ENCODE measurements at places on chromosomes 16 and 17.

DNA sequence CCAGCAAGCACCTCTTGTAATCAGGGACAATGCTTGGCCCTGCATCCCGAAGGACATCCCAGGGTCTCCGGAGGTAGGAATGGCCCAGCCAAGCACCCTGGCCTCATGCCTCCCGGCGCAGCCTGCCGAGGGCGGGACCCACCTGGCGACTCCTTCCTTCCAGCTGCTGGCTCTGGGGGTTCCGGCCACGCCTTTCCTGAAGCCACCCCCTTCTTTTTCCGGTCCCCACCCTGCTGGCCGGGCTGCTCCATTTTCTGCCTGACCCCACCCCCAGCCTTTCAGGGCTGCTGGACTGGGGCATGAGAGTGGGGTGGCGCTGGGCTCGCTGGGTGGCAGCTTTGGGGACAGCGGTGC lies 22.5 kb upstream of the CIBAR2 start:
- DNase-seq: no peak
- H3K4me3 ChIP-seq: no peak overlapping the region
- H3K36me3 ChIP-seq: no peaks in the 10 kb centered on the region

GRCh38 chr17:51373489-51374152 lies 113.3 kb downstream of the UTP18 start:
- no peak overlapping the region for H3K4me3 ChIP-seq
- H3K36me3 ChIP-seq: no peaks in the 10 kb centered on the region
- no peak for DNase-seq
- H3K27ac ChIP-seq: no peak overlapping the region

DNA sequence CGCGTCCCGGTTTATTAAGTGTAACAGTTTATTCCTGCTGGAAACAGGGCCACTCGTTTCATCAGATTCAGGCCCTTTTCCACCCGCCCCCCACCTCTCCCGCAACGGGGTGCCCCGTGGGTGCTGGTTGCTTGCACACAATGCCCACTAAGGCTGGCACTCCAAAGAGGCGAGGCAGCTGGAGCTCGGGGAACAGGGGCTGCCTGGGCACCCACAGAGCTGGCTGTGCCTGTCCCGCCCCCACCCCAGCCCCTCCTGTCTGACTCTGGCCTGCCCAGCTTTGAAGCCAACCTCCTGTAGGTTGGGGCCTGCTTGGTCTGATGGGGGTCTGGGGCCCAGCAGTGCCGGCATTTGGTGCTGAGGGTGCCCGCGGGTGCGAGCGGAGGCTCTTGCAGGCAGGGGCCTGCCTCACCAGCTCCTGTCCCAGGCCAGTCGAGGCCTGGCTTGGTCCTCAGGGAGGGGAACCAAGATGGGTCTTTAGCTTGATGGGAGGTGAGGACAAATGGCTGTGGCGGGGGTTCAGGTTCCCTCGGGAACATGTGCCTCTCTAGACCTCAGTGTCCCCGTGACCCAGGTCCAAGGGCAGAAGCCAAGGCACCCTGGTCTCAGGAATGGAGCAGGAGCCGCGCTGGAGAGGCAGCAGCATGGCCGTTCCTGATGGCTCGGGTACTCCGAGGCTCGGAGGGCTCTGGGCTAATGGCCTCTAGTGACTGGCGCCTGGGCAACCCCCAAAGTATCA lies 20.1 kb downstream of the MYBBP1A start:
- no peak for DNase-seq
- peaks cover 13% of the 10 kb centered on the region for H3K36me3 ChIP-seq
- no peaks in the 10 kb centered on the region for H3K4me1 ChIP-seq
- no peaks in the 10 kb centered on the region for H3K27me3 ChIP-seq
- peak overlapping the region; percentile 51 for H3K27ac ChIP-seq

DNA sequence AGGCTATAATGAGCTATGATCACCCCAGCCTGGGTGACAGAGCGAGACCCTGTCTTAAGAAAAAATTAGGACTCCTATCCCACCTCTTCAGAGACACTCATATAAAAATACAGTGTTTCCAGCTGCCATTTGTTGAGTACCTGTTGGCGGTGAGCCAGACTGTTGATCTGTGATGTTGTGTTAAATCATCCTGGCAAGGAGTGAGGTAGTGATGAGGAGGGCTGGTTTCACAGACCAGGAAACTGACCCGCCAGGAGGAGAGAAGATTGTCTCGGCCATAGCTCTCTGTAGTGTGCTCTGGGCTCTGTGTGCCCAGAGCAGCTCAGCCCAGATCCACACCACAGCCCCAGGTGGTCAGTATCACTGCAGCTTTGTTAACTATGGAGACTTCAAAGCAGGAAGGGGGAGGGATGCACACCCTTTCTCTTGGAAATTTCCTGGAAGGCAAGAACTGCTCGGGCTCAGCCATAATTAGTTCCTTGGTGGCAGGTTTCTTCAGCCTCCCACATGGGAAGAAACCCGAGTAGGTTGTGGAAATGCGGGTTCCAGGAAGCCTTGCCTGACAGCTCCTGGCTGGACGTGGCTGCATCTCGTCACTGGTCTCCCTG lies 343.0 kb downstream of the SNX29 start:
- no peak overlapping the region for H3K27ac ChIP-seq
- H3K36me3 ChIP-seq: peaks cover 14% of the 10 kb centered on the region
- no peaks in the 10 kb centered on the region for H3K27me3 ChIP-seq
- H3K4me3 ChIP-seq: no peak overlapping the region
- peaks cover 18% of the 10 kb centered on the region for H3K4me1 ChIP-seq

GRCh38 chr16:10840703-10841102 lies 22.1 kb upstream of the TVP23A start:
- no peaks in the 10 kb centered on the region for H3K36me3 ChIP-seq

DNA sequence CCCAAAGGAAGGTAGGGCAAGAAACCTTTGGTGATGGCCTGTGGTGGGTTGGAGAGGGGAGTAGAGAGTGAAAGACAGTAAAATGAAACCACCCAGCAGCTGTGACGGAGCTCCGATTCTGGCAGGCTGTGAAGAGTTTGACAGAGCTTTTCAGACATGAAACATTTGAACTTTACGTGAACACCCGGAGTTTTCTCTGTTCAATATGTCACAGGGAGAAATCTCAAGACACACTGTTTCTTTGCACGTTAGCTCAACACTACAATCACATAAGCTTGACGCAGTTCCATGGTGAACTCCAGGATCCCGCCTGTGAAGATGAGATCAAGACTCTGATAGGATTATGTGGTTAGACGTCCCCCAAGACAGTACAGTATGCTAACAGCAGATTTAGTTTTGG lies 79.6 kb upstream of the CDH11 start:
- no peaks in the 10 kb centered on the region for H3K4me1 ChIP-seq
- H3K36me3 ChIP-seq: no peaks in the 10 kb centered on the region
- no peak overlapping the region for H3K4me3 ChIP-seq
- no peaks in the 10 kb centered on the region for H3K27me3 ChIP-seq
- H3K27ac ChIP-seq: no peak overlapping the region
- no peak for DNase-seq

- DNase-seq: no peak
- no peak overlapping the region for H3K27ac ChIP-seq
- peaks cover 13% of the 10 kb centered on the region for H3K4me1 ChIP-seq
Observed at GRCh38 chr17:80105762-80106161, 4.4 kb downstream of the GAA start.

DNA sequence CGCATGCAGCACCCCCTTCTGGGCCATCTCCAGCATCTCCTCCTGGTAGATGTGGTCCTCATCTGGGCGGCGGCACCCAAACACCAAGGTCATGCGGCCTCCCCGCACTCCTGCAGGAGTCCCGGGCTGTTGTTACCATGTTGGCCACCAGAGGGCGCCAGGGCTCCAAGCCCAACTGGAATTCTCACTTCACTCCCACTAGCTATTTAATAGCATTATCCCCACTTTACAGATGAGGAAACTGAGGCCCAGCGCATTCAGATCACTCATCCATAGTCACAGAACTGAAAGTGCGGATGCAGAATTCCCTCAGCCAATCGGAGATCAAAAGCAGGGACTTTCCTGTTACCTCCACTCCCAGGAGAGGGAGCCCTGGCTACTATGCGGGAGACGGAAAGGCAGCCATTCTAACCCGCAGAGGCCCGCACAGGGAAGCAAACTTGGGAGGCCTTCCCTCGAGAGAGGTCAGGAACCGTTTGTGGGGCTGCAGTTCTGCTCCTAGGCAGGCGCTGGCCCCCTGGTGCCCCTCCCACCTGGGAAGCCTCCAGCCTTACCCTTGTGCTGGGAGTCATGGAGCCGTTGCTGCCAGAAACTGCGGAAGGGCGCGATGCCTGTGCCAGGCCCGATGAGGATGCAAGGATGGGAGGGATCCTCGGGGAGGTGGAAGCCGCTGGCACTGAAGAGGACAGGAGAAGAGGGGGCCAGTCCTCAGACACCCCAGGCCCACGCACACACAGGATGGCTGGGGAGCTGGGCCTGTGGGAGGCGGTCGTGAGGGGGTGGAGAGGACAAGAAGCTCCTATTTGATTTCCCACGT lies 40.1 kb downstream of the NOS2 start:
- H3K36me3 ChIP-seq: no peaks in the 10 kb centered on the region
- peaks cover 3% of the 10 kb centered on the region for H3K4me1 ChIP-seq
- H3K27ac ChIP-seq: no peak overlapping the region
- peaks cover 31% of the 10 kb centered on the region for H3K27me3 ChIP-seq

GRCh38 chr16:74201576-74201975 lies 95.0 kb upstream of the PSMD7 start:
- no peak for DNase-seq
- no peaks in the 10 kb centered on the region for H3K4me1 ChIP-seq
- no peak overlapping the region for H3K4me3 ChIP-seq
- peaks cover 18% of the 10 kb centered on the region for H3K27me3 ChIP-seq
- H3K27ac ChIP-seq: no peak overlapping the region
- no peaks in the 10 kb centered on the region for H3K36me3 ChIP-seq

- no peak overlapping the region for H3K27ac ChIP-seq
- peaks cover 3% of the 10 kb centered on the region for H3K4me1 ChIP-seq
- no peaks in the 10 kb centered on the region for H3K36me3 ChIP-seq
Observed at GRCh38 chr16:15487336-15488284, 53.2 kb downstream of the BMERB1 start.

DNA sequence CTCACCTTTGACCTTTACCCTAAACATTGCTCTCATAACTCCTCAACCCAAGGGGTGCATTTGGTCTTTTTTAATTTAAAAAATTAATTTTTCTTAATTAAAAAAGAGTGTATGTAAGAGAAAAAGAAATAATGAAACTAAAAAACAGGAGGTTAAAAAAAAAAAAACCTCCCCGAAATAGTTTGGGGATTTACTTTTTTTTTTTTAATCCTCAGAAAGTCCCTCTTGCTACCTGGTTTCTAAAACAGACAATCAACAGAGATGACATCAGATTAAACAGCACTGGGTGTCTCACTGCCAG lies 301.3 kb downstream of the SOX9 start:
- H3K36me3 ChIP-seq: no peaks in the 10 kb centered on the region
- H3K4me3 ChIP-seq: no peak overlapping the region
- H3K4me1 ChIP-seq: no peaks in the 10 kb centered on the region
- peaks cover 29% of the 10 kb centered on the region for H3K27me3 ChIP-seq
- no peak for DNase-seq
- H3K27ac ChIP-seq: no peak overlapping the region

DNA sequence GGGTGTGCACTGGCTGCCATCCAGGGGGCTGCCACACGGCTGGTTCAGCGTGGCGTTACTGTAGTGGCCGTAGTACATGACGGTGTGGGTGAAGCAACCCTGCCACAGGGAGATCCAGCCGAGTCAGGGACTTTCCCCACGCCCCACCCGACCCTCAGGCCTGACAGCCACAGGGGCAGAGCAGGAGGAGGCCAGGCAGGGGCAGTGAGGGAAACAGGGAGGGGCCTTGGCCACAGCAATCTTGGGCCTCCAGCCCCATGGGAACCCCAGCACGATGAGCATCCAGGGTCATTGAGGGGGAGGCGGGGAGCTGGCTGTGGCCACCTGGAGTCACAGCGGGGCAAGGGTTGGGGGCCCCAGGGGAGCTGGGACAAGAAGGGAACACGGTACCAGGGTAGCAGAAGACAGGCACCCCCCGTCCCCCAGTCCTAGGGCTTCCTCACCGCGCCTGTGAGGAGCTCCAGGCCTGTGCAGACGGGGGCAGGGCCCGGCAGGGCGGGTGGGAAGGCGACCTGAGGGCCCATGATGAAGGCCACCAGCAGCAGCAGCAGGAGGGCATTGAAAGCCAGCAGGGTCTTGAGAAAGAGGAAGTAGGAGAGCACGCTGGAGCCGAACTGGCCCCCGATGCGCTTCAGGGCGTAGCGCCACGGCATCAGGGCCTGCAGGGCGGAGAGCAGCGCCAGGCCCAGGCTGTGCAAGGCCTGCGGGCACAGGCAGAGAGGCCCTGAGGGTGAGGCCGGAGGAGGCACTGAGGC lies 4.3 kb downstream of the TMC6 start:
- no peaks in the 10 kb centered on the region for H3K27me3 ChIP-seq
- no peak for DNase-seq
- H3K27ac ChIP-seq: peak overlapping the region; percentile 91

- H3K4me3 ChIP-seq: no peak overlapping the region
- peaks cover 18% of the 10 kb centered on the region for H3K27me3 ChIP-seq
- no peaks in the 10 kb centered on the region for H3K4me1 ChIP-seq
- no peak overlapping the region for H3K27ac ChIP-seq
- DNase-seq: no peak
Observed at GRCh38 chr16:79788949-79789348, 188.4 kb upstream of the MAF start.

GRCh38 chr17:11825572-11826209 lies 171.6 kb downstream of the ZNF18 start:
- H3K27me3 ChIP-seq: peaks cover 7% of the 10 kb centered on the region
- no peaks in the 10 kb centered on the region for H3K36me3 ChIP-seq
- H3K4me3 ChIP-seq: no peak overlapping the region

DNA sequence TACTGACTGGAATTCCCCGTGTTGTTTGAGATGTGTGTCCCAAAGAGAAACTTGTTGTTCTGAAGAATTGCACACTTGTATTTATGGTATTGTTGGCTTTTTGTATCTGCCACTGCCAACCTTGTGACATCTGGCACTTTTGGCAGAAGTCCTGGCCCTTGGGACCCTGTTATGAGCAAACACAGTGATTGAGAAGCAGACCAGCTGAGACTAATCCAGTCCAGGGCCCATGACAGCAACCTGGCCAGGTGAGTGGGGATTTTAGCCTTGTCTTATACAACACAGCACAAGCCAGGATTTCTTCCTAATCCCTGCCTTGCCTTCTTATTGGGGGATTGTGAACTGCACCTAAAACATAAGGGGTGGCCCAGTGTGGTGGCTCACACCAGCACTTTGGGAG lies 80.0 kb downstream of the NTN1 start:
- no peaks in the 10 kb centered on the region for H3K36me3 ChIP-seq
- H3K4me3 ChIP-seq: no peak overlapping the region
- DNase-seq: no peak

GRCh38 chr16:47258874-47259461 lies 115.2 kb upstream of the NETO2 start:
- no peak overlapping the region for H3K4me3 ChIP-seq
- no peaks in the 10 kb centered on the region for H3K4me1 ChIP-seq
- H3K27me3 ChIP-seq: no peaks in the 10 kb centered on the region
- H3K27ac ChIP-seq: no peak overlapping the region
- DNase-seq: no peak

- DNase-seq: no peak
- H3K4me3 ChIP-seq: no peak overlapping the region
- peak overlapping the region; percentile 65 for H3K27ac ChIP-seq
- no peaks in the 10 kb centered on the region for H3K27me3 ChIP-seq
- H3K4me1 ChIP-seq: peaks cover 17% of the 10 kb centered on the region
- H3K36me3 ChIP-seq: peaks cover 20% of the 10 kb centered on the region
Observed at GRCh38 chr16:14564323-14564722, 65.7 kb downstream of the PARN start.
